Fibroblast of skin of left quadriceps (primary cell): ENCODE measurements at places on chromosomes 6 and 20.
A peak's percentile ranks its signal among the peaks of the same experiment; 100 is the strongest.

- no peak for DNase-seq
Measured at GRCh38 chr6:139839506-139840156, 465.2 kb upstream of the CITED2 start.

GRCh38 chr6:34455831-34456230 is 10.0 kb upstream of the PACSIN1 start:
- DNase-seq = no peak

- DNase-seq = no peak
Measured at GRCh38 chr20:45893831-45894230, 2.7 kb downstream of the CTSA start.

- DNase-seq = peak; percentile 35
Measured at GRCh38 chr6:104639668-104640067, 220.1 kb downstream of the HACE1 start.

GRCh38 chr6:1228754-1229191 is 83.1 kb upstream of the FOXQ1 start:
- no peak for DNase-seq

DNA sequence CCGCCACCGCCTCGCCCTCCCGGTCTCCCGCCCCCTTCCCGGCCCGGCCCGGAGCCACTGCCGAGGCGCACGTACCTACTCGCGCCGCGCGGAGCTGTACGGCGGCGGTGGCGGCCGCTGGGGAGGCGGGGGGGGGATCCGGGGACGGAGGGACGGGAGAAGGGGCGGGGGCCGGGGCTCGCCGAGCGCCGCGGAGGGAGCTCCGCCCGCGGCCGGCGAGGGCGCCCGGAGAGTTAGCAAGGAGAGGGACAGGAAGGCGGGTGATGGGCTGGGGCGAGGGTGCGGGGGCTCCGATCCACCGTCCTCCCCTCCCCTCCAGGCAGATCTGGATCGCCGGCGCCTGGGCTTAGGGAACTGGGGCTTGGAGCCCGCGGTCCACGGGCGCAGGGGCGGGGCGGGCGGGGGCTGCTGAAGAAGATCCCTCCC is 548 bp upstream of the TMEM74B start:
- no peak for DNase-seq

GRCh38 chr6:3391902-3392458 is 64.9 kb downstream of the SLC22A23 start:
- no peak for DNase-seq

- no peak for DNase-seq
Measured at GRCh38 chr6:31538805-31539400, 2.9 kb downstream of the DDX39B start.

GRCh38 chr20:48823960-48824498 is 3.8 kb downstream of the PREX1 start:
- DNase-seq = peak; percentile 61

DNA sequence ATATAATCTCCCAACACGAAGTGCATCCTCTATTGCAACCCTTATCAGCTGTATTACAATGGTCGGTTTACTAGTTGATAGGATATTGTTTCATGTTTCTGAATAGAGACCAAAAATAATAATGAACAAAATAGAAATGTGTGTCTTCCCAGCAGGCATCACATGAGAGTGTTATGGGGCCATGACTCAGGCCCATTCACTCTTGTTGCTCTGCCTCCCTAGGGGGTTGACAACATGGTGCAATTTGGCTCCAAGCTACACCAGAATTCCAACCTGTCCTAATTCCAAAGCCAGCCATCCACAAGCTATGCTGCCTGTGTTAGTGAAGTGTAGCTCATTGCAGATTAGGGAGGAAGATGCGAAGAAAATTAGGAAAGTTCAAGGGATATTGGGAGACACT is 13.1 kb upstream of the SAYSD1 start:
- DNase-seq = no peak

DNA sequence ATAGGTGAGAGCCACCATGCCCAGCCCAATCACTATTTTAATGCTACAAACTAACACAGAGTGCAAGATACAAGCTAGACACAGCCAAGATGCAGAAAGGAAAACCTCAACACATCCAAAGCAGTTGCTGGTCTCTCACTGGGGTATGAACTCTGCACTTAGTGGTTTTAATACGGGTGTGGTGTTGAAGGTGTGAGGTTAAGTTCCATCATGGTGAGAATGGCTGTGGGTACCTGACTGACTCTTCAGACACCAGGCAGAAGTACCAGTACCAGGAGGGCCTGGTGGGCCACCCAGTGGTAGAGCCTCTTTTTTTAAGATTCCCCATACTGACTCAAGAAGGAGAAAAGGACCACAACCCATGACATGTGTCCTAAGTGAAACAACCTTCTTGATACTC is 13.0 kb downstream of the GNAS-AS1 start:
- DNase-seq = no peak

GRCh38 chr6:138410048-138410735 is 6.2 kb downstream of the HEBP2 start:
- DNase-seq = peak; percentile 32

DNA sequence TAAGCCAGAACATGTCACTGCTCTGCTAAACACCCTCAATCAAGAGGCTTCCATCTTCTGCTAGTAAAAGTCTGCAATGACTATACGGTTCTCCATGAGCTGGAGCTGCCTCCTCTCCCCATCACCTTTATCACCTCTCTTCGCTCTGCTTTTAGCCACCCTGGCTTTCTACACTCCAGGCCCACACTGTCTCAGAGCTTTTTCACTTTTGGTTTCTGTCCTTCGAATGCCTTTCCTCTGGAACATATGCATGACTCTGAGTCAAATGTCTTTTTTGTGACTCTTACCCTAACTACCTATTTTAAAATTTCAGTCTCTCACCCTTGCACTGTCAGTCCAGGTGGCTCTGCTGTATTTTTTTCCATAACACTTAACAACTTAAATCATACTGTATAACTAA is 525.4 kb upstream of the RNF217 start:
- DNase-seq = no peak

- no peak for DNase-seq
Measured at GRCh38 chr6:39488255-39488879, 165.9 kb upstream of the KCNK16 start.

GRCh38 chr6:121828146-121828886 is 392.9 kb downstream of the GJA1 start:
- DNase-seq = peak; percentile 71

DNA sequence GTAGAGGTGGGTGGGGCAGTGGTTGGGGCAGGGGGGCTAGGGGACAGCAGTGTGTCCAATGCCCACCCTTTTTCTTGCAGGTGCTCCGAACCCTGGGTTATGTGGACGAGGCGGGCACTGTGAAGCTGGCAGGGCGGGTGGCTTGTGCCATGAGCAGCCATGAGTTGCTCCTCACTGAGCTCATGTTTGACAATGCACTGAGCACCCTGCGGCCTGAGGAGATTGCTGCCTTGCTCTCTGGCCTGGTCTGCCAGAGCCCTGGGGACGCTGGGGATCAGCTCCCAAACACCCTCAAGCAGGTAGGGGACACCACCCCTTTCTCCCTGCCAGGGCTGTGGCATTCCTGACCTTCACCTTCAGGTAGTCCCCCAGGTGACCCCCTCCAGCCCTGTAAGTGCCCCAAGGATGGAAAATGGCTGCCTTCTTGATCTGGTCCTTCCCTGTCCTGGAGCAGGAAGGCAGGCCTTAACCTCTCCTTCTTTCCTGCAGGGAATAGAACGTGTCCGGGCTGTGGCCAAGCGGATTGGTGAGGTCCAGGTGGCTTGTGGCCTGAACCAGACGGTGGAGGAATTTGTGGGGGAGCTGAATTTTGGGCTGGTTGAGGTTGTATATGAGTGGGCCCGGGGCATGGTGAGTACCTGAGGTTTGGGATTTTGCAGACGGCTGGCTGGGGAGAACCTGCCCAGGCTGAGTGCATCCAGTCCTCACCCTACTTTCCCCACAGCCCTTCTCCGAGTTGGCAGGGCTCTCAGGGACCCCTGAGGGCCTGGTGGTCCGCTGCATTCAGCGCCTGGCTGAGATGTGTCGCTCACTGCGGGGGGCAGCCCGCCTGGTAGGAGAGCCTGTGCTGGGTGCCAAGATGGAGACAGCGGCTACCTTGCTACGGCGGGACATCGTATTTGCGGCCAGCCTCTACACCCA is 2.9 kb downstream of the DXO start:
- no peak for DNase-seq

- DNase-seq = no peak
Measured at GRCh38 chr20:42158272-42158671, 540.1 kb upstream of the CHD6 start.

DNA sequence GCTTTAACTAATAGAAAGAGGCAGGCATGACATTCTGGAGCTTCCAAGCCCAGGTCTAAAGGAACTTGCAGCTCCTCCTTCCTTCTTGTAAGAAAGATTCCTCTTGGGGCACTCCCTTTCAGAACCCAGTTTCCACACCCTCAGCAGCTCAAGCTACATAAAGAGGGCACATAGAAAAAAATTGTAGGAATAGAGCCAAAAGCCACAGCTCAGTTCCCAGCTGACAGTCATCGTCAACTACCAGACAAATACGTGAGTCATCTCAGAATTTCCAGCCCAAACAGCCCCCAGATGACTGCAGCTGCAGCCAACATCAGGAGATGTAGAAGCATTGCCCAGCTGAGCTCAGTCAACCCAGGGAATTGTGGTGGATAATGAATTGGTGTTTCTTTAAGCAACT is 349.8 kb upstream of the ARID1B start:
- DNase-seq = peak; percentile 80

GRCh38 chr20:14117768-14118167 is 122.5 kb downstream of the MACROD2 start:
- DNase-seq = no peak

- no peak for DNase-seq
Measured at GRCh38 chr20:5400164-5400762, 83.5 kb upstream of the PROKR2 start.

- no peak for DNase-seq
Measured at GRCh38 chr20:61185181-61185580, 66.9 kb upstream of the CDH4 start.

- no peak for DNase-seq
Measured at GRCh38 chr20:61297986-61298385, 45.9 kb downstream of the CDH4 start.

- no peak for DNase-seq
Measured at GRCh38 chr20:36856691-36857635, 19.0 kb upstream of the TLDC2 start.

- DNase-seq = no peak
Measured at GRCh38 chr20:19335341-19335740, 122.9 kb downstream of the SLC24A3 start.

DNA sequence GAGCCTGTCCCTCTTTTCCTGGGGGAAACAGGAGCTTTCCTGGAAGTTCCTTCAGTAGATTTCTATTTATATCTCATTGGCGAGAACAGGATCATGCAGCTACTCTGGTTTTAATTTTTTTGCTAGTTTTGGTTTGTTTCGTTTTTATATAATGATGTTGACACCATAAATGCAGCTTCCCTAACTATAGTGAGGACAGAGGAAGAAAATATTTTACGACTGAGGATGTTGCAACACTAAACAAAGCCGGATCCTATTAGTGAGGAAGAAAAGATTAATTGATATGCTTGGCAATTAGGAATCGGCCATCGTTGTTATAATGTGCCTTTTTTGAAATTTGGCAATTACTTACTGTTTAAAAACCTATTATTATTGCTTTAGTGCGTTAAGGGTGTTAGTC is 16.6 kb downstream of the KDM1B start:
- DNase-seq = no peak

GRCh38 chr20:47784599-47785310 is 526 bp downstream of the SULF2 start:
- no peak for DNase-seq

GRCh38 chr6:21420146-21420878 is 173.2 kb upstream of the SOX4 start:
- no peak for DNase-seq

GRCh38 chr20:61580958-61581824 is 329.1 kb downstream of the CDH4 start:
- DNase-seq = no peak
